Astrocyte of the spinal cord (primary cell): ENCODE measurements at places on chromosomes 13 and 19.

- DNase-seq, result no peak
Observed at GRCh38 chr19:11405846-11406643, 13.1 kb downstream of the RGL3 start.

- DNase-seq, result peak; percentile 73
Observed at GRCh38 chr19:31338069-31338776, 11.0 kb downstream of the TSHZ3 start.

- no peak for DNase-seq
Observed at GRCh38 chr19:4697304-4697703, 26.3 kb downstream of the DPP9 start.

DNA sequence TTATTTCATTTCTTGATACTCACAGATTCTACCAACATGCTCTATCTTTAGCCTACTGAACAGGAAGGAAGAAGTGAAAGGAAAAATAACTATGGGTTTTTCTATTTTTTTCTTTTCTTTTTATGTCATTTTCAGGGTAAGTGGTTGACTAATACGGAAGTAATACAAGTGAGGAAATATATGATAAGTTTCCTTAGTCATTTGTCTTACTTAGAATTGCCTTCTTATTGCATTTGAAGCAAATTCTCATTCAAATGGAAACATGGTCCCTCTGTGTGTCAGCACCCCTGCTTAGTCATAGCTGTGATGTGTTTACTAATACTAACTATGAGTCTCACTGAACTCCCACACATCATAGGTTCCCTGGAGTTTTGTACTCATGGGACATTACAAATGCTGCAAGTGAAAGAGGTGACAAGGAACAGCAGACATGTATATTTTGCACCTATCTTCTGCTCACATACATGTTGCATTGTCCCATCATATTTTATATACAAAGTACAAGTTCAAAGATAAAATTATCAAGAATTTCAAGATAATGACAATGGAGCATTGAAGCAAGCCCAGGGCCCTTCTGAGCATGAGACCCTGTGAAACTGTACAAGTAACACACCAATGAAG is 60.1 kb downstream of the DCT start:
- DNase-seq, result peak; percentile 48

- DNase-seq, result peak; percentile 54
Observed at GRCh38 chr13:106176117-106176516, 359.3 kb downstream of the EFNB2 start.

- no peak for DNase-seq
Observed at GRCh38 chr13:61466280-61466679, 50.6 kb upstream of the PCDH20 start.

- peak; percentile 49 for DNase-seq
Observed at GRCh38 chr19:32662186-32662585, 12.8 kb downstream of the ANKRD27 start.

DNA sequence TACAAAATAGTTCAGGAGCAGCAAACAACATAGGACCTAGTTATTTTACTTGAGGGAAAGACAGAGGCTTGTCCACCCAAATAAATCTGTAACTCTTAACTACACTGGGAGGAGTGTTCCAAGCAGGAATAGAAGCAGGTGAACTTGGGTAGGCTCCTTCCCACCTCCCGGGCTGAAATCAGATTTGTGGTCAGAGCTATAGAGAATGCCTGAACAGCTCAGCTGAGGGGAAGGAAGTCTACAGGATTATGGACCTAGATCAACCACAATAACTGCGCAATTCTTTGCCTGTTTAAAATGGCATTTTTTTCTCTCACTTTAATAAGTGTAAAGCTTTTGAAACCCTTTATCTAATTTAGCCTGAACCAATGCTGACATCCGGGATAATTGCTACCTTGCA is 73.5 kb upstream of the IRS2 start:
- no peak for DNase-seq

GRCh38 chr19:1475751-1476437 is 3.1 kb downstream of the C19orf25 start:
- DNase-seq, result no peak

DNA sequence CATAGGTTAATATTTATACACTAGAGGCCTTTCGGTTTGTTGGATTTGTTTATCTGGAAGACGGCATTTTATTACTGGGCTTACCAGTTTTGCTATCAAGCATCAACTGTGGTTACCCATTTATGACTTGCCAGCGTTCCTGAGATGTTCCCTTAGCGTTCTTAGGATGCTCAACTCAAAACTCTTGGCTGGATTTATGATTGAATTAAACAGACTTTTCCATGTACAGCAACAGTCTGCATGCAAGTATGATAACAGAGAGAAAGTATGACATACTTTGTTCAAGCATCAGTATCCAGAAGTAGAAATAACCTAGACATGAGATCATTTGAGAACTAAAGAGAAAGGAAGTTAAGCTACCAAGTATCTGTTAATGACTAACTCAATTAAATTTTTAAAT is 29.9 kb upstream of the RNF113B start:
- DNase-seq, result peak; percentile 88

DNA sequence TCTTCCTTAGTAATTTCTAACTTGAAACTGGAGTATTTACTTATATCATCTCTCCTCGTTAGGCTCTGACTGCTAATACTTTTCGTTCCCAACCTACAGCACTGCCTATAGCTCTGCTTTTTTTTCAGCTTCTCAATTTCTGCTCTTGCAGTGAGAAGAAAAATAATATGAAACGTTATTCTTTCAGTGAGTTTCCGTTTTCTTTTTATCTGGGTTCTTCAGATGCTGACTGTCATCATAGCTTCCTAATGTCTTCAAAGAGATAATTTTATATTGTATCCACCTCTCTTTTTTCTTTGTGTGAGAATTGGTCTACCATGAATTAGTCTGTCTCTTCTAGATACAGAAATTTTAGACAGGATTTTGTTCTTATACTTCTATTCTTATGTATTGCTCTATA is 454.9 kb downstream of the LMO7 start:
- no peak for DNase-seq

DNA sequence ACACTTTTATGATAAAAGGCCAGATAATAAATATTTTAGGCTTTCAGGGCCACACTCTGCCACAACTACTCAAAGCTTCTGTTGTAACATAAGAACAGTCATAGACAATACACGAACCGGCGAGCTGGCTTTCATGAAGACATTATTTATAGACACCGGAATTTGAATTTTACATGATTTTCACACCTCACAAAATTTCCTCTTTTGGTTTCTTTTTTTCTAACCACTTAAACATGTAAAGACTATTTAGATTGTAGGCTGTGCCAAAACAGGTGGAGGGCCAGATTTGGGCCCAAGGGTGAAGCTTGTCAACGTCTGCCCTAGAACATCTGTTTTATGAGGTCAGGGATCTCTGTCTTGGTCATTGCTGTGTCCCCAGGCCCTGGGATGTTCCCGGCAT is 29.7 kb upstream of the FXYD3 start:
- DNase-seq, result no peak

DNA sequence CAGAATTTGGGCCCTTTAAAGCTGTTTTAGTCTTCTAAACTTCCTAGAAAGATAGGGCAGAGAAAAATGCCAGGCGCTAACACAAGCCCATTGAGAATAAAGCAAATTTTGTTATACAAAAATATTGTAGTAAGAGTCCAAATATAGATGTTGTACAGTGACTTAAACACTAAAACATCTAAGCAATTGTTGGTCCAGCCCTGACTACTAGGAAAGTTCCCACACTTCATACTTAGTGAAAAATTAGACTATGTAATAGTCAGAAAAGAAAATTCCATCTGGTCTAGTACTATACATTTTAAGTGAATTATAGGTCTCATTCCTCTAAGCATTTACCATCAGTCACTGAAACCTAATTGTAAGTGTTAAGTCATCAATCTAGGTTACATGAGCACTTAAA is 1518.3 kb upstream of the SLC10A2 start:
- DNase-seq, result peak; percentile 55

GRCh38 chr19:36891768-36892357 is 24.2 kb downstream of the ZNF829 start:
- no peak for DNase-seq

DNA sequence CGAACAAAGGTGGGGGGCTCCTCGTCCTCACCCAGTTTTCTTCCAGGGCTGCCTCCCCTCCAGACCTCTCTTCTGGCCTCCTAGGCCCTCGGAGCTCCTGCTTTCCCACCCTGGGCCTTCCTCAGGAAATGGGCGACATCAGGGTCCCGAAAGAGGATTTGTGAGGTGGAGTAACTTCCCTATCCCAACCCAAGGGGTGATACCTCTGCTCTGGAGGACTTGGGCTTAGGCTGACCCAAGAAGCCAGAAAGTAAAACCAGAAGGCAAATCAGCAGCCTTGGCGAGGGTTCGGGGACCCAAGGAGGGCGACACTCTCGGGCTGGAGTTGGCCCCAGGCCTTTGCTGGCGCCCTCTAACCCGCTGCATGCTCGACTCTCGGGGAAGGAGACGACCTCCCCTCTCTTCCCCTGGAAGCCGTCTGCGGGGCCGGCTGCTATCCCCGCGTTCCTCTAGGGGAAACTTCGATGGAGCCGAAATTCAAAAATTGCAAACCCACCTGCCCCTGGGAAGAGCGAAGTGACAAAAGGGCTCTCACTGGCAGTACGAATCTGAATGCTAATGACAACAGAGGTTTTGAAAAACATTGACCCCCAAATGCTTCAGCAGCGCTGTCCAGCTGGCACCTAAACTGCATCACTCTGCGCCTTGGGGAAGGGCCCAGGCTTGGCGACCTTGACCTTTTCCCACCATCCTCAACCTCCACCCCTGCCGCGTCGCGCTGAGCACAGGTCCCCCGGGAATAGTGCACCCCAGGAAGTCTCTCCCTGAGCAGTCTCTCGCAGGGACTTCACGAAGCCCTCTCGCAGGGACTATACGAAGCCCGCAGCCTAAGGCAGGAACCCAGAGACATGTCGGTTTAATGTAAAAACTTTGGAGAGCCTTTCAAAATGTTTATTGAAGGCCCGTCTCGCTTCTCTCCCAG is 2.4 kb downstream of the PDX1 start:
- no peak for DNase-seq

GRCh38 chr13:33284916-33285315 is 639 bp downstream of the STARD13 start:
- DNase-seq, result peak; percentile 47

- peak; percentile 51 for DNase-seq
Observed at GRCh38 chr13:106415971-106416370, 119.5 kb downstream of the EFNB2 start.

GRCh38 chr19:30677702-30678101 is 305.5 kb downstream of the ZNF536 start:
- no peak for DNase-seq
